A549 (cell line): ENCODE measurements at places on chromosomes 5 and 9. TPM values are rescaled to one million over a fixed set of nuclear protein-coding genes. Genes with fewer than 3 reads are reported as not detected.
A peak's percentile ranks its signal among the peaks of the same experiment; 100 is the strongest.

- DNase-seq: no peak
Measured at GRCh38 chr5:72515211-72515610, 8.0 kb upstream of the ZNF366 start.

DNA sequence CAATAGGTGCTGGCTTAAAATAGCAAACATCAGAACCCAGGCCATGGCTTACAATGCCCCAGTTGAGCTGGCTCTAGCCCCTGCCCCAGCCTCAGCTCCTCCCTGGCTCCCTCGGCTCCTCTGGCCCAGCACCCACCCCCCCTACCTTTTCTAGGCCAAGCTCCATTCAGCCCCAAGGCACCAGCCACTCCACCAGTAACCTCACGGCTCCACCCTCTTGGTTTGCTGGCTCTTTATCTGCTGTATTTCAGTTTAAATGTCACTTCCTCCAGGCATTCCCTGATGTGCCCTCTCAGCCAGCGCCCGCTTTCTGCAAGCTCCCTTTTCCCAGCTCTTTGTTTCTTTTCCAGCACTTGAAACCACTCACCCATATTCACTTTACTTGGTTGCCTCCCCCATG is 10.6 kb downstream of the C1QTNF2 start:
- no peak for DNase-seq

DNA sequence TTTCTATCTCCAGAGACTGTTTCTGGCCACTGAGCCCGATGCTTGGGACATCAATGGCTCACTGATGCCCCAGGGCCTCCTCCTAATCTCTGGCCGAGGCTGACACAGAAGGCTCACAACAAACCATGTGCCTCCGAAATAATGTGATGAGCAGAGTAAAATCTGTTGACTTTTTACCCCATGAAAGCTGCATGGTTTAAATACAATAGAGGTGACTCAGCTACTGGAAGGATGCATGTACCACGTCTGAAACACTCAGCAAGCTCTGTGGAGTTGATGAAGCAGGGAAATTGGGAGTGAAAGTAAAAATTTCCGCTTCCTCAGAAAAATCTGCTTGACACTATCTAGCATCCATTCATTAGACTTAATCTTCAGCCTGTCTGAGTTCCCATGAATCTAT is 111.1 kb upstream of the EQTN start:
- peak; percentile 50 for DNase-seq

Gene DHX29
- 25.4 to 25.6 TPM (median 25.5 TPM) in 3 replicates for polyA plus RNA-seq

Gene STKLD1
- 0.29 to 1.4 TPM (median 1.2 TPM) in 3 replicates for polyA plus RNA-seq

Gene ANKRD31
- polyA plus RNA-seq: 0.12 to 0.15 TPM (median 0.15 TPM) in 3 replicates

Gene DAB2IP
- polyA plus RNA-seq: 12.8 to 13.9 TPM (median 13.2 TPM) in 3 replicates

Gene BARX1
- 6.3 to 7.8 TPM (median 7.3 TPM) in 3 replicates for polyA plus RNA-seq

GRCh38 chr9:129336601-129337331 is 158.7 kb upstream of the IER5L start:
- DNase-seq: no peak

GRCh38 chr5:179930788-179931473 is 23.2 kb upstream of the TBC1D9B start:
- no peak for DNase-seq

DNA sequence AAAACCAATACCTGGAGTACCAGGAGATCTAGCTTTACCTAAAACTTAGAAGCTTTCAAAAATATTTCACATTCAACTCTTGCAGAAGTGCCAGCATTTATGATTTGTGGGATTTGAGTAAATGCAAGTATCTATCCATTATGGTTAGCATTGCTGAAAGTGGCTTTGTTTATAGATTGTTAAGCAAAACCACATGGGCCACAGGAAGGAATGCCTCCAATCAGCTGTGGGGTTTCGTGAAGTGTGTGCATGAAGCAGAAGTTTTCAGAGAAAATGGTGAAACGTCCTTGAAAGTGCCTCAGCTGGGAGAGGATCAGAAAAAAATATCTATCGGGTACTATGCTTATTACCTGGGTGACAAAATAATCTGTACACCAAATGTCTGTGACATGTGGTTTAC is 4.2 kb downstream of the LECT2 start:
- DNase-seq: no peak

Gene CDH18
- polyA plus RNA-seq: not detected in 3 replicates

Gene TSC1
- polyA plus RNA-seq: 12.9 to 15.2 TPM (median 14.4 TPM) in 3 replicates

DNA sequence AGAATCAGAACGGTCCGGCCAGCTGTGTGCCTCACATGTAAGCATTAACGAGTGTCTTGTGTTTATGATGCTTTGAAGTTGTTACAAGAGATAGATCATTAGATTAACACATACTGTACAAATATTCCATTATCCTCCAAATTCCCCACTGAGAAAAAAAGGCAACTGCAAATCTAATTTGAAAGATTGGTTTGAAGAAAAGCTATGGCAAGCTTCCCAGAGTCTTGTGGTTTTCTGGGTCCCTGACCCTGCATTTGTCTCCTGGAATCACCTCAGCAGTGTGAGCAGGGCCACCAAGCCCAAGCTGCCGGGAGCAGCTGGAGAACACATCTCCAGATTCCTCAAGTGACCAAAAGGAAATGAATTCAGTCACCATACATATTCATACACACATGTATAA is 36.9 kb upstream of the ADAMTS16 start:
- DNase-seq: no peak

Gene PCDHA1
- polyA plus RNA-seq: 0.12 to 0.18 TPM (median 0.13 TPM) in 3 replicates

- DNase-seq: no peak
Measured at GRCh38 chr5:140925806-140926442, at the start of gene PCDHAC1. PCDHAC1 (plus strand) TSS chr5:140926299; CDS start chr5:140926893, 594 bp downstream.

- no peak for DNase-seq
Measured at GRCh38 chr5:82119889-82120288, 148.1 kb downstream of the ATG10 start.

GRCh38 chr9:107039542-107039941 is 176.6 kb downstream of the ZNF462 start:
- no peak for DNase-seq

GRCh38 chr5:17216974-17217492 is 398 bp upstream of the BASP1 start:
- peak; percentile 64 for DNase-seq

- DNase-seq: no peak
Measured at GRCh38 chr9:121557581-121558447, 58.2 kb upstream of the GGTA1 start.
